ENCODE measurements at places on chromosomes 7 and 10.

DNA sequence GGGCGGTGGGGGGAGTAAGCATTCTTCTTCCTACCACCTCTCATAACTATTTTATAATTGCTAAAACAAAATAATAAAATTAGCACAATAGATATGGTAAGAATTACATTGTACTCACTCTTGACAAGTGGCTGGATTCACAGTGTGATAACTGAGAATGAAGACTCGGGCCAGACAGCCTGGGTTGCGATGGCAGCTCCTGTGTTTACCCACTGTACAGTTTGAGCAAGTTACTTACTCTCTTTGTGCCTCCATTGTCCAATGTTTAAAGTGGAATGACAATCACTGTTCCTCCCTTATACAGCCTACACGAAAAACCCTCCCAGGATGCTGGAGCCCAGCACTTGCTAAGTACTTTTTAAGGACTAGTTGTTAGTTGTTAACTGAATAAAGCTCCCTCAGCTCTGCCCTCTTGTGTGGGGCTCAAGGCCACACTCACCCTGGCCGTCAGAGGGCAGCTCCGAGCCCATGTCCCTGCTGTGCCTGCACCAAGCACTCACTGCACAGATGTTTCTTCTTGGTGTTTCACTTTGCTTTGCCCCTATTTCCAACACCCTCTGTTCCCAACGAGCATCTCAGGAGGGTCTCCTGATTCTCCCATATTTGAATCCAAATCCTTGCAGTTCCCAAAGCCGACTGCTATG lies 56.4 kb upstream of the NPS start:
- DNase-seq = no peak

GRCh38 chr10:65313406-65313805 lies 1612.4 kb upstream of the LRRTM3 start:
- no peak for DNase-seq

- DNase-seq = no peak
These were observed 21.8 kb upstream of the PTPRN2 start for GRCh38 chr7:158609313-158609974.

DNA sequence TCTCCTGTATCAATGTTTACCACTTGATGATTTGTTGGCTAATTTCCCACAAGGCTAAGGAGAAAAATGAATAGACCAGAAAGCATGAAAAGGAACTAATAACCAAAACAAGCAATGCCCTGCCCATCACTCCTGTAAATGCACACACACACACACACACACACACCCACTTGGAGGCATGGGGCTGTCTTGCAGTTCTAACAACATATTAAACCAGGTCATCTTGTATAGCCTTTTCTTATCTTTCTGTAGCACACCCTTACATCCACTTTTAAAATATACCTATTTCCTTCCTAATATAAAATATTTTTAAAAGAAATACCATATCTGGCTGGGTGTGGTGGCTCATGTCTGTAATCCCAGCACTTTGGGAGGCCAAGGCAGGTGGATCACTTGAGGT lies 105.3 kb downstream of the CTTNBP2 start:
- no peak for DNase-seq

DNA sequence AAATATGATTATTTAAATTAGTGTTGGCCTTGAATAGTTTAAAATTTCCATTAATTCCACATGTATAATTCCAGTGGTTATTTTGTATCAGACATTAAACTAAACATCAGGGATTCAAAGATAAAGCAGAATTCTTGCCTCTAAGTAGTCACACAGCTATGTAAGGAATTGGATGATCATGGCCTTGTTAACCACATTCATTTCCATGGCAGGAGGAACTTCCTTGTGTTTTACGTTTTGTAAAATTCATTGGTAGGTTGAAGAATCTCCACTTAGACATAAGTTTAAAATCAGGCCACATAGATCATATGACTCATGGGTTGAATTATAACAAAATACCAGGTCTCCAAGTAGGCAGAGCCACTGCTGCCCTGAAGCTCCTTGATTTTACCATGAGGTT lies 289.7 kb downstream of the PLXDC2 start:
- DNase-seq = no peak
